ENCODE measurements at places on chromosomes 1 and 21.

DNA sequence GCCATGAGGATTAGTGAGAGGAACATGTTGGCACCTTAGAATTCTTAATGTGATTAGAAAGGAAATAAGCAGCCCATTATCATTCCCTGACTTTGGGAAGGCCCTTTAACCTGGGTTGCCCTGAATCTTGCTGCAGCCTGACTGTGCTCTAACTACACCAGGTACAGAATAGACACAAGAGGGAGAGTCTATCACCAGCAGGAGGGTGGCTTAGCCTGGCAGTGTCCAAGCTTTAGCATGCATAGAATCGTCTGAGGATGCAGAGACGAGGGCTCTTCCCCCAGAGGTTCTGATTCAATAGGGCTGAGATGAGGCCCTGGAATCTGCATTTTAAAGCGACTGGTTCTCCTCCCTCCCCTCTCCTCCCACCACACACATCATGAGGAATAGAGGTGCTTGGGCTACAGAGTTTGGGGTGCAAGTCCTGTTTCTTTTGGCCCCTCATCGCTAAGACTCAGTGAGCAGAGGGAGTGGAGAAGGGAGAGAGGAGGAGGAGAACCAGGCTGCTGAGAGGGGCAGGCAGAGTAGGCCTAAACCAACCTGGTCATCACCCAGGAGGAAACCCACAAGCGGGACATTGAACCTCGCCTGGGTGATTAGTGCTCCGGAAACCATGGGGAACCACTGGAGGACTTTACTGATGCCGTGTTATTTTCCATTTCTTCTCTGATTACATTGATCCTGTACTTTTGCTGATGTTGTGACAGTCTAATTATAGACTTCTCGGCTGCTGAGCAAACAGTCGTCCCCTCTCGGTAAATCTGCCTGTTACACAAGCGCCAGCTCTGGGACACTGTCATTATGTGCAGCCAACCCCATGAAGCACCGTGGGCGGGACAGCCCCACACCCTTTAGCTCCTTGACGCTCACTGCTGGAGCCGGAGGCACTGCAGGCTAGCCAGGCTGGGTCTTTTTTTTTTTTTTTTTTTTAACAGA lies 6.3 kb upstream of the TENT5C start:
- no peak for DNase-seq

DNA sequence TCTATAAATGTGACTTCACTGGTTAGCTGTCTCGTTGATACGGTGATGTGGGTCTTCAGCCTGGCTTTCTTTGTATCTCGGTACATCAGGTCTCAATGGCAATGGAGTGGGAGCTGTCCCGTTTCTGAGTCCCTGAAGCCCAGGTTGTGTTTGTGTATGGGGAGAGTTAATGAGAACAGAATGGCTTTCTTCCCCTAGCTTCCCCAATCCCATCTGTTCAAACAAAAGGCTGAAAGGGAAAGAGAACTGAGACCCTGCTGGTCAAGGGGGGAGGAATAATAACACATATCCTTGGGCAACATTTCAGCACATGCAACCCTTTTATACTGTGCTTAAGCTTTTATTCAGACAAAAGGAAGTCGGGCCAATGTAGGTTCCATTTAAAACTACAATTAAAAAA lies 28.4 kb upstream of the CASQ2 start:
- no peak for DNase-seq

DNA sequence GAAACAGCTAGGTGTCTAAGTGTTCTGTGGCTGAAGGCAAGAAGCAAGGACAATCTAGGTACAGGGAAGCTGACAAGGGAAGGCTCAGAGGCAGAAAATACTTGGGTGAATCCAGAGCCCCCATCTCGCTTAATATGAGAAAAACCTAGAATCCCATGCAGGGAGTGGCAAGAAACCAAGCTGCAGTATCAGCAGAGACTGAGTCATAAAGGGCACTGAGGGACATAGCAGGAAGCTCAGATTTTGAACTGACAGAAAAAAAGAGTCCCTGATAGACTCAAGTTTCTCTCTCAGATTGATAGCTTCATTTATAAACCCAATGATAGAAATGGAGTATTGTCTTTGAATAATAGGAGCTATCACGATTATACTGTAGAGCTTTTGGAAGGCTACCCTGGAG lies 77.3 kb upstream of the KCNJ15 start:
- DNase-seq, result no peak

- no peak for DNase-seq
Measured at GRCh38 chr1:21956720-21957552, 19.8 kb upstream of the HSPG2 start.

DNA sequence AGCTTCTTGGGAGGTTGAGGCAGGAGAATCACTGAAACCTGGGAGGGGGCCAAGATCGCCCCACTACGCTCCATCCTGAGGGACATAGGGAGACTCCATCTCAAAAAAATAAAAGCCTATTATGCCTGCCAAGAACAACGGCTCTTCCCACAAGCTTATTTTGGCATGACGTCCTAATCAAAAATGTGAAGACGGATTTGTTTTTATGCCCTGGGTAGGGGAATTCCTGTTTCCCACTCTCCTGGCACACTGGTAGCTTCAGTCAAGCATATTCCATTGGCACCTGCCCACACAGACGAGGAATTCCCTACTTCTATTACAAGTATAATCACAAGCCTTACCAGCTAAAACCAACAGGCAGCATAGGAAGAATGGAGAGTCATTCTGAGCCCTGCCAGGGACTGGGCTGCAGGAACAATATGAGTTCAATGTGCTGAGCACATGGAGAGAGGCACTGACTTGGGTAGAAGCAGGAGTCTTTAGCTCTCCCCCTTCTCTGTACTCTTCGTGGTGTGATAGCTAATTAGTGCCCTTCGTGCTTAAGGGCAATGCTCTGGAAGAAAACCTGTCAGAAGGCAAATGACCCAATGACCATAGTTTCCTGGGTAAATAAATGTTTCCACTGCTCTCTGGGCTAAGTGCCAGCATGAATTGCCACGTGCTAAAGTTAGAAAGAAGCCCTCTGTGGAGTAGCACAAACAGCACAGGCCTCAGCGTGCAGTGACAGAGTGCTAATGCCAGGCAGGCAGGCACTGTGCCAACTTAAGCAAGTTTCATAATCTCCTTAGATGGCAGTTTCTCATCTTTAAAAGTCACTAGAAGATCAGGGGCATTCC lies 16.8 kb downstream of the TNFSF4 start:
- peak; percentile 20 for DNase-seq
